ENCODE measurements at places on chromosomes 12 and 14.

GRCh38 chr14:32564596-32564995 is 235.5 kb downstream of the AKAP6 start:
- peak; percentile 14 for DNase-seq

DNA sequence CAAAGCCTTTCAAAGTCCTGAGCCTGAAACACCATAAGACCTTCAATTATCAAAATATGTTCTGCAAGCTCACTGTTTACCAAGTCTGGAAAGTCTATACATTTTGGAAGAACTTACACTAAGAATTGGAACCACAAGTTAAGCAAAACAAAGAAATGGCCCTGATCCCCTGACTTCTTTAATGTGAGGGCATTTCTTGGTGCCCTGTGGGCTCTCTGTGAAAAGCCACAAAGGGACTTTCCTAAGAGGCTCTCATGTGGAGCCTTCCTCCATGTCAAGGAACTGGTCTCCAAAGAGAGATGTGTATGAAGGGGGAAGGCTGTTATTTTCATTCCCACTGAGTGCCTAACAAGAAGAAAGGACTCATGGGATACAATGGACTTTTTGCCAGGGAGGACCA is 13.5 kb upstream of the MYH6 start:
- no peak for DNase-seq

GRCh38 chr14:105100910-105101309 is 35.7 kb upstream of the GPR132 start:
- DNase-seq = no peak

DNA sequence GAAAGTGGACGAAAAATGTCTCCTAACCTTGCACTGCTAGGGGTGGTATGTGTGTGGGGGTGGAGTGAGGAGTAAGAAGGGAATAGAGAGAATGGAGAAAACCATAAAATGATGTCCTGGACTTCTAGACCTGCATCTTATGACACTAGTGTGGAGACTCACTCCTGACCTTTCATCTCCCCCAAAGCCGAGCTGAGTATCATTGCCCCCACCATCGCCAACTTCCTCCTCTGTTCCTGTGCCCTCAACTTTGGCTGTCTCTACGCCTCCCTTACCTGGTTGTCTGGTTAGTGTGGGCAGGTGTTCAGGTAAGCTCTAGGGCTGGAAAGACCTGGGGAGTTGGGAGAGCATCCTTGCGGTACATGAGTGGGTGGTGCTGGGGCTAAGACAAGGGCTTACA is 4.5 kb upstream of the KLHL33 start:
- no peak for DNase-seq

DNA sequence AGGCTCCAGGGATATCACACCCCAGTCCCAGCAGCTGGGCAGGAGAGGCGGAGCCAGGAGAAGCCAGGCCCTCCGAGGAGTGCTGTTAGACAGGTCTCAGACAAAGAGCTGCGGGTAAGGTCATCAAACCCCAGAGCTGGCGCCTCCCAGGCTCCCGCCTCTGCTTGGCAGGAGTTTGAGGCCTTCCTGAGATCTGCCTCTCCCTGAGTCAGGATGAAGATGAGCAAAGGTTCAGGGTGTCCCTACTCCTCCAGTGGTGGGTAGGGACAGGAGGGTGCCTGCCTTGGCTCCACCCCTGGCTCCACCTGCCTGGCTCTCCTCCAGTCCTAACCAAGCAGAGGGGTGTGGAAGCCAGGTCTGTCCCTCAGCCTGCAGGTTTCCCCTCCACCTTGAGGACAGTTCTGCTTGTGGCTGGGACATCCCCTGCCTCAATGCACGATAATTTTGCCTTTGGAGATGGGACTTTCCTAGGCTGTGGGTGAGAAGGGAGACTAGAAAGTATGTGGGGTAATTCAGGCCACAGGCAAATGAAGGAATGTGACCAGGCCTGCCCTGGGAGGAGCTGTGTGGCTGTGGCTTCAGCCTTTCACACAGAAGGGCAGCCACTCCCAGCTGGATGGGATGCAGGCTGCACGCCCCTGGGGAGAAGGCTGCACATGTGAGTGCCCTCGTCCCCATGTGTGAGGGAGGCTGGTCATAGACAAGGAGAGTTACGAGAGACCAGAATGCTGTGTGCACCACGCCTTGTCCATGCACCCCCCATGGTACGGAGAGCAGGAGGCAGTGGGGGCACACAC is 2.2 kb downstream of the PLEKHG6 start:
- no peak for DNase-seq

GRCh38 chr12:42652048-42652447 is 62.5 kb upstream of the PRICKLE1 start:
- no peak for DNase-seq

DNA sequence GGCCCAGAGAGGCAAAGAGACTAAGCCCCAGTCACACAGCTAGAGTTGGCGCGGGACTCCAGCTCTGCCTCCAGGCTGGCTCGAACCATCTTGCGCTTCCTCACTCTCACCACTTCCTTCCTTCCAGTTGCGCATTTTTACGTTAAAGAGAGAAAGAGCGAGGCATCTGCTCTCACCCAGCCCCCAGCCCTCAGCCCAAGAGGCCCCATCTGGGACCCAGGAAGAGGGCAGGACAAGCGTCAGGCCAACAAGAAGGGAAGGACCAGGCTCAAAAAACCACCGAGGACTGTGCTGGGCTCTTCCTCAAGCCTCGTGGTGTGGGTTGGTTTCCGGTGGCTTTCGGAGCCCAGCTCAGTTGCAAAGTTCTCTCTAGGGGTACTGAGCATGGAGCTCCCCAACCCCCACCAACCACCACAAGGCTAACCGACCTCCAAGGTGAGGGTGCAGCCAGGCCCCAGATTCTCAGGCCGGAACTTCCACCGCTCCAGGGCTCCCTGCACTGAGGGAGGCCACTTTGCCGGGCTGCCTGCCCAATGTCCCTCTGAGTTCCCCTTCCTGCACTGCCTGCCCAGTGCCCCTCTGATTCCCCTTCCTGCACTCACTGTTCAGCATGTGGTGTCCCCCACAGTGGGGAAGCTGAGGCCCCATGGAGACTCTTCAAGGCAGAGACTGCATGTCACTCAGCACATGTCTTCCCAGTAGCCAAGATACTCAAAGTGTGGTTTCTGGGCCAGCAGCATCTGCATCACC is 35.9 kb downstream of the TESC start:
- DNase-seq = no peak

- no peak for DNase-seq
Measured at GRCh38 chr14:24411443-24412389, 12.9 kb downstream of the NYNRIN start.

GRCh38 chr14:100474196-100474595 is 113.0 kb downstream of the BEGAIN start:
- DNase-seq = no peak

DNA sequence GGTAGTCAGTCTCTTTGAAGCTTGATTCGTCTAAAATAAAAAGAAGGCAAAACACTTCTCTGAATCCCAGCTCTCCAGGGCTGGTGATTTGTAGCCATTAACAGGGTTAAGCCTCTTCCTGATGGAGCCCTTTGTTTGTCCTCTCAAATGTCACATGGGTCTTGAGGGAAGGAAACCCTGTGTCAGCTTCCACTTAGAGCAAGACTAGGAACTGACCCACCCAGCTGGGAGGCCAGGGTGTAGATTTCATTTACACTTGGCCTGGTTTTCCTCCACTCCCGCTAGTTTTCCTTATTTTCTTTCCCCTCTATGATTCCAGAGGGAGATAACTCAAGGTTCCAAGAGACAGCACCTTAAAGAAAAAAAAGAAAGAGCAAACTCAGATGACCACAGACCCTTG is 230.5 kb upstream of the EGLN3 start:
- no peak for DNase-seq

DNA sequence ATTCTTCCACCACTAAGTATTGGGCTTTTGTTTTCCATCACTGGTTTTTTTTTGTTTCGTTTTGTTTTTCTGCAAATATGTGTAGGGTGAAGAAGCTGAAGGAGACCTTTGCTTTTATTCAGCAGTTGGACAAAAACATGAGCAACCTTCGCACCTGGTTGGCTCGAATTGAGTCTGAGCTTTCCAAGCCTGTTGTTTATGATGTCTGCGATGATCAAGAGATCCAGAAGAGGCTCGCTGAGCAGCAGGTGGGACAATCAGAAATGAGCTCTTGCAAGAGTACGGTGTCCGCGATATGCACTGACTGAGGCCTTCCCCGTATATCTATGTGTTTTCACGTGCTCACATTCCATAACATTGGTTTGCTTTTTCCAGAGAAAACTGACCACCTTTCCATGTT is 91.5 kb downstream of the ESR2 start:
- no peak for DNase-seq

GRCh38 chr12:110669193-110669502 is 19.8 kb downstream of the HVCN1 start:
- no peak for DNase-seq

DNA sequence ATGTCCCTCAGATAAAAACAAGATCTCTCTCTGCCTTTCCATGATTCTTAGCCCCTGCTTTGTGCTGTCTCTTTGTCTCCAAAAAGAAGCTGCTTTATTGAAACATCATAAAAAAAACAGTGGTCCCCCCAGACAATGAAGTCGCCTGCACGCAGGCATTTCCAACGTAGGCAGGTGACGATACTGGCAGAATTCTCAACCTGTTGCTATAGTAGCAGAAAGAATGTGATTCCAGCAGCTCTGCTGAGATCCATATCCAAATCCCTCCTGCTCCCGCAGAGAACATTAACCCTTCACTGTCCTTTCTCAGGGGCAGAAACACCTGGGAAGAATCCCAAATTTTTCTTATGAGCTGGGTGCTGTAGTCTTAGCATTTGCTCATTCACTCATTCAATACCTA is 84.8 kb downstream of the STON2 start:
- no peak for DNase-seq

DNA sequence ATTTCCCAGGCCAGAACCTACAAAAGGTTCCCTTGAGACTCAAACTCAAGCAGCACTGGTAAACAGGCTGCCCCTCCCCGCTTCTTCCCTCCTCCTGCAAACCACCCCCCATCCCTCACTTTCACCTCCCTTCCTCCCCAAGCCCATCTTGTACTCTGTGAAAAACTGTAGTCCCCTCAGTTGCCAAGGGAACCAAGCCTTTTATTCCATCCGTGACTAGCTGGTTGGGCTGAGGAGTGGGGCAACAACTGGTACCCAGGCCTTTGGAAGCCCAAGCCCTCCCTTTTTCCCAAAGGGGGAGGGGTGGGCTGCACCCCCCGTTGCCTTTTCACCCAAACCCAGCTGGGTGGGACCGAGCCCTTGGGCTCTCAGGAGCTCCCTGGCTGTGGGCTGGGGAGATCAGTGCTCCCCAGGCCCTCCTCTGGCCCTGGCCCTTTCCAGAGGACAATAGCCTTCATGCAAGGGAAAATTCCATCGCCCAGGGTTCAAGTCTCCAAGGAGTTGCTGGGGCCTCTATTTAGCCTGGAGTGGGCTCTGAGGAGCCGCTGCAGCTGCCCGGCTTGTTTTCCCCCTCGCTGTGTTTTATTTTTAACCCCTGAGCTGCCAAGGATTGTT is 61.9 kb downstream of the ZFP36L1 start:
- no peak for DNase-seq

DNA sequence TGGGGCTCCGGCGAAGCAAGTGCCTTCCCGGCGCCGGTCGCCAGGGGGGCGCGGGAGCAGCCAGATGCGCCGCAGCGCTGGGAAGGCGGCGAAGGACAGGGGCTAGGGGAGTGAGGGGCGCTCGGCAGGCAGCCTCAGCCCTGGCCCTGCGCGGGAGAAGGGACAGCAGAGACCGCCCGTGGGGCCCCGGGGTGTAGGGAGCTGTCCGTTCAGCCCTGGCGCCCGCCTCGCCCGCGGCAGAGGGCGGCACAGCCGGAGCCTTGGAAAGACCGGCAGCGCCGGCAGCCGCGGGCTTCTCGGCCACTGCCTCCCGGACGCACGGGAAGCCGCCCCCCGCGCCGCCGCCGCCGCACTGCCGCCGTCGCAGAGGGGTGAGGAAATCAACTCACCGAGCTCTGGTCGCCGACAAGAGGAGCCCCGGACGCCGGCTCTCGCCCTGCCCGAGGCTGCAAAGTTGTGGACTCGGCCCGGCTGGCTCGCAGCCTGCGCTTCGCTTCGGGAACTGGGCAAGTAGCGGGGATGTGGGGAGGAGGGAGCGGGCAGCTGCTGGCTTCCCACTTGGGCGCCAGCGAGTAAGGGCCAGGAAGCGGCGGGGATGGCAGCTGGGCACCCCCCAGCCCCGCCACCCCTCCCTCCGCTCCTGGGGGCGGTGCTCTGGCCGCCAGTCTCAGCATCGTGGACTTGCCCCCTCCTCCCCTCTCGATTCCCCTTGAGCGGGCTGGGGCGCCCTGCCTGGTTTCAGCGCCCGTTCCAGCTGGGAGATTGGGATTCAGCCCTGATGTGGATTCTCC is at the start of gene ZDHHC22:
TSS of gene ZDHHC22 (minus strand) at position 578 of the 791 bp plus-strand sequence. CDS start 2,053 bp downstream, outside the sequence.
- DNase-seq = no peak

GRCh38 chr12:2161473-2161872 is 108.7 kb downstream of the CACNA1C start:
- no peak for DNase-seq

GRCh38 chr12:76346798-76347420 is 1.3 kb downstream of the BBS10 start:
- DNase-seq = no peak

DNA sequence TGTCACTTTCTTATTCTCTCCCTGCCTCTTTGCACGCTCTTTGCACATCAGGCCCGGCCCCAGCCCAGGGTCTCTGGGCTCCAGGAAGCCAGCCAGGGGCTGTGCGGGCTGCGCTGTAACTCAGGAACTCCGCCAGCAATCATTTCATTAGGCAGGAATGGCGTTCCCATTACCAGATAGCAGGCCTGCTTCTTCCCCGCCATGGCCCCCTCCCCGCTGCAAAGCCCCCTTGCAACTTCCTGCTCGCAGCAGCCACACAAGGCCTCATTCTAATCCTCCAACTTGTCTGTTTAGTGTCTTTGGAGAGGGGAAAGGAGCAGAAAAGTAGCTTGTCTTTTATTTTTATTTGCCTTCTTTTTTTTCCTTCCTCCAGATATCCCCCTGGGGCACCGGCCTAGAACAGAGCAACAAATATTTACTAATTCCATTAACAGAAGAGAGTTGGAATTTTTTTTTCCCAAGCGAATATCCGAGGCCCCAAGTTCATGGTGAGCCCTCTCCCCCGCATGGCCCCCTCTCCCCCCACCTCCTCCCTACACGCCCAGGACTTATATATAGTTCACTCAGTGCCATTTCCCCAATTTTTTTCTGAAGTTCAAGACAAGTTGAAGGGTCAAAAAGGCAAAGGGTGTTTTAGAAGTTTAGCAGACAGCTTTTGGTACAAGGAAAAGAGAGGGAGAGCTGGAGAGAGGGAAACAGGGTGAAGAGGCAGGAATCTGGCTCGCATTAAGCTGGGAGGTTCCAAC is 329.4 kb upstream of the TBX3 start:
- DNase-seq = no peak

DNA sequence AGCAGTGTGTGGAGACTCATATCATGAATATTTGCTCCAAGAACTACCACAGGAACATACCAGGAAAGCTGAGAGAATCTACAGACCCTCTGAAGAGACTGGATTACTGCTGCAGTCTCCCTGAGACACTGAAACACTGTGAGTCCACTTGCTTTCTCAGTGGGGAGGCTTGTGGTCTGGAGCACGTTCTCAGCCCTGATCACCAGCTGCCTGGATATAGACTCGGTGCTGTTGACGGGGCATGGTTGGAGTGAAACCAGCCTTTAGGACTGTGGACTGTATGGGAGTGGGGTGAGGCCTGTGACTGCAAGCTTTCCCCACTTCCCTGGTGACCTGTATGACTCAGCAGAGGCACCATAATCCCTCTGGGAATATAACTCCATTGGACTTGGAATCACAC is 525.8 kb upstream of the FBXO33 start:
- DNase-seq = no peak

GRCh38 chr12:22312336-22312735 is 22.2 kb downstream of the ST8SIA1 start:
- no peak for DNase-seq
